ENCODE measurements at places on chromosomes 4 and X. TPM values are rescaled to one million over a fixed set of nuclear protein-coding genes. Genes with fewer than 3 reads are reported as not detected.

GRCh38 chr4:185685804-185686203, 126.2 kb downstream of the SORBS2 start:
- DNase-seq, result no peak

DNA sequence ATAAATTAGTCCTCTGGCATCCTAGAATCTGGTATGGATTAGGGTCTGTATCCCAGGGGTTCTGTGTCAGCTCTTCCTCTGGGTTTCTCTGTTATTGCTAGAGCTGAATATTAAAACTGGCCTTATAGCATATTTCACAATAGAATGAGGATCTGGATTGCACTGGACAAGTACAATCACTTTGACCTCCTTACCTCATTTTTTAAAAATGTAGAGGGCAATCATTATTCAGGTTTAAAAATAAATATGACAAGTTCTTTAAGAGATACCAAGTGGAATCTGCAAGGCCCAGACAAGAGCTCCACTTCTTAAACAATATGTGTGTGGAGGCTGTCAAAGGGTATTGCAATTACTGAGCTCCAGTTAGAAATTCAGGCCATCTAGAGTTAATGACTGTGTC, 1.4 kb downstream of the PALLD start:
- no peak for DNase-seq

The SYNPO2 gene
- total RNA-seq, result 35.3 TPM

GRCh38 chr4:169062897-169063244, 52.8 kb upstream of the CBR4 start:
- no peak for DNase-seq

DNA sequence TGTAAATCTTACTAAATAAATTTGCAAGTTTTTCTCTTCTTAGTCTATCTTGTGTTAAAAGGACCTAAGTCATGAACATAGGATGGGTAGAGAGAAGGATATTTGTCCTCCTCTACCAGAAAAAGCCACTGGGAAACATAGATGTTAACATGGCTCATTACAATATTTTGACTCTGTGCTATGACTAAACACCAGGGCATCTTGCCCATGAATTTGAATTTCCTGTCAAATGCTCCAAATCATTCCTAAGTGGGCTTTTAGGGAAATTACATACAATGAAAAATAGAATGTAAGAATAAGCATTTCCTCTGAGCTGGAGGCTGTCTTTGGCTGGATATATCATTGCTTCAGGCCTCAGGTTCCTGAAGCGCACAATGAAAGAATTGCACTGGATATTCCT, 39.1 kb downstream of the ANOS1 start:
- DNase-seq, result no peak

- no peak for DNase-seq
Measured at GRCh38 chr4:14221176-14221575, 593.7 kb upstream of the BOD1L1 start.

- DNase-seq, result no peak
Measured at GRCh38 chr4:156568041-156568440, 403.6 kb downstream of the PDGFC start.

The TKTL2 gene
- not detected for total RNA-seq

- DNase-seq, result no peak
Measured at GRCh38 chr4:76799140-76799539, 98.8 kb downstream of the SOWAHB start.

The PTCHD1 gene
- 1.00 TPM for total RNA-seq

The SCML2 gene
- total RNA-seq, result not detected

DNA sequence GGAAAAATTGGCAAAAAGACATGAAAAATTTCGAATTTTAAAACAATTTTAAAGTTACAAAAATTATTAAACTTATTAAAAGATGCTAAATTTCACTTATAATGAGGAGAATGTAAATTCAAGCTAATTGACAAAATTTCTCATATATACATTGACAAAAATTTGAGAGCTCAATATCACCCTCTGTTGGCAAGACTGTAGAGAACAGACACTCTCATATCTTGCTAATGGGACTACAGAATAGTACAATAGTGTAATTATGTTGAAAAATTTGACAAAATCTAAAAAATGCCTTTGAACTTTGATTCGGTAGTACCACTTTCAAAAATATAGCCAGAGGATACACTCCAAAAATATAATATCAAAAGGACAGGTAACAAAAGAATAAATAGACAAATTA, 29.8 kb downstream of the DCAF8L2 start:
- DNase-seq, result no peak

- DNase-seq, result no peak
Measured at GRCh38 chrX:104084063-104084462, 8.0 kb upstream of the TMSB15C start.

- DNase-seq, result no peak
Measured at GRCh38 chr4:146368209-146368608, 153.5 kb downstream of the SLC10A7 start.

The IL1RAPL2 gene
- total RNA-seq, result not detected
